AG09319 (cell line): ENCODE measurements at places on chromosomes 1 and 21.

GRCh38 chr1:170145770-170146676 is at the start of gene NTMT2:
Gene NTMT2 (plus strand): TSS chr1:170145959. CDS start chr1:170146108, 149 bp downstream.
- no peak for DNase-seq

DNA sequence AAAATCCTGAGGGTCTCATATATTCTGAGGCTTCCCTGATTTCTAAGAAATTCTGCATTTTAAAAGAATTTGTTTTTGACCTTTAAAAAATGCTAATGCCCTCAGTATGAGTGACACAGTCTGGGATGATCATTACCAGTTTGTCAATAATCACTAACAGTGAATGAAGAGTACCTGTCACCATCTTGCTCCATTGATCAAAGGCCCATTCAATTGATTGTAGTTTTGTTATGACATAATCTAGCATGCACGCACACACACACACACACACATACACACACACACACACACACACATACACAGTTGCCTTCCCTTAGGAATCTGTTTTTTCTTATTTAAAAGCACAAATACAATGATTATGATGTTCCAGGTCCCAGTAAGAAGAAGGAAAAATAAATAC is 250.4 kb downstream of the NFIA start:
- no peak for DNase-seq

GRCh38 chr1:209328196-209328595 is 255.3 kb upstream of the CAMK1G start:
- DNase-seq: no peak

- DNase-seq: no peak
Measured at GRCh38 chr1:31336687-31337467, 36.0 kb downstream of the FABP3 start.

- no peak for DNase-seq
Measured at GRCh38 chr1:101165532-101165931, 71.3 kb upstream of the S1PR1 start.

GRCh38 chr21:31879241-31879650 is 6.4 kb downstream of the HUNK start:
- no peak for DNase-seq

GRCh38 chr1:116357487-116357886 is 15.6 kb upstream of the ATP1A1 start:
- DNase-seq: no peak

- DNase-seq: no peak
Measured at GRCh38 chr1:116001739-116002487, 25.6 kb downstream of the SLC22A15 start.

DNA sequence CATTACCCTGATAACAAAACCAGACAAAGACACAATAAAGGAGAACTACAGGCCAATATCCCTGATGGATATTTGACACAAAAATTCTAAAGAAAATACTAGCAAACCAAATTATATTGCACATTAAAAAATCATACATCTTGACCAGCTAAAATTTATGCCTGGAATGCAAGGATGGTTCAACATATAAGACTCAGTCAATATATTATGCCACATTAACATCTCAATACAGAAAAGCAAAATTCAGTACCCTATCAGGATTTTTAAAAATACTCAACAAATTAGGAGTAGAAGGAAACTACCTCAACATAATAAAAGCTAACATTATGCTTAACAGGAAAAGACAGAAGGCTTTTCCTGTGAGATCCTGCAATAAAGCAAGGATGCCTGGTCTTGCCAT is 177.1 kb downstream of the MAGI3 start:
- DNase-seq: no peak

- no peak for DNase-seq
Measured at GRCh38 chr1:21520899-21521716, 11.9 kb downstream of the ALPL start.

GRCh38 chr1:171506525-171507304 is 21.4 kb downstream of the PRRC2C start:
- DNase-seq: no peak

GRCh38 chr1:220982686-220983085 is 103.4 kb downstream of the HLX start:
- DNase-seq: no peak

- peak; percentile 49 for DNase-seq
Measured at GRCh38 chr21:35989138-35989735, 71.1 kb downstream of the SETD4 start.

DNA sequence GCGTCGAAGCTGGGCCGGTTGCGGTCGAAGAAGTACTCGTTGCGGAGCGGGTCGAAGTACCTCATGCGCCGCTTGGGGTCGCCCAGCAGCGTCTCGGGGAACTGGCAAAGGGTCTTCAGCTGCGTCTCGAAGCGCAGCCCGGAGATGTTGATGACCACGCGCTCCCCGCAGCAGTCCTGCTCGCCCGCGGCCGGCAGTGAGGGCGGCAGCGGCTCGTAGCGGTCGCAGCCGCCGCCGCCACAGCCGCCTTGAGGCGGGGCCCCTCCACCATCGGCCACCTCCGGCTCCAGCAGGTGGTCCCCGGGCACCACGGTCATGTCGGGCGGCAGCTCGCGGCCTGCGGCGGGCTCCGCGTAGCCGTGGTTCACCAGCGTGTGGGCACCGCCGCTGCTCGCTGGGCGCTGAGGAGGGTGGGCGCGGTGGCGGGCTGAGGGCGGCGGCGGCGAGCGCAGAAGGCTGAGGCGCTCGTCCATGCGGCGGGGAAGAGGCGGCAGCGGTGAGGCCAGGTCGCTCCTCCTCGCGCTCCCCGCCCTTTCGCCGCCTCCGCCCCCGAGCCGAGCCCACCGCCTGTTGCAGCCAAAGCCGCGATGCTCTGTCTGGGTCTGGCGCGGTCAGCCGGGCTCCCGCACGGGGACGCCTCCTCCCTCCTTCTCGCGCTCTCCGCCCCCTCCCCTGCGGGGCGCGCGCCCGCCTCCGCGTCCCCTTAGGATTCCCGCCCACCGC is at the start of gene KCNA3:
KCNA3 (minus strand) TSS at position 604 of the 723 bp plus-strand sequence; CDS start at position 473, 131 bp downstream.
- DNase-seq: no peak

- DNase-seq: no peak
Measured at GRCh38 chr21:22352088-22352487, 1353.9 kb downstream of the NCAM2 start.

- DNase-seq: no peak
Measured at GRCh38 chr21:32304998-32305397, 6.3 kb downstream of the MRAP start.

- DNase-seq: no peak
Measured at GRCh38 chr1:64337475-64337874, 132.5 kb upstream of the CACHD1 start.

GRCh38 chr1:54460351-54460750 is 54.2 kb upstream of the SSBP3 start:
- DNase-seq: no peak

DNA sequence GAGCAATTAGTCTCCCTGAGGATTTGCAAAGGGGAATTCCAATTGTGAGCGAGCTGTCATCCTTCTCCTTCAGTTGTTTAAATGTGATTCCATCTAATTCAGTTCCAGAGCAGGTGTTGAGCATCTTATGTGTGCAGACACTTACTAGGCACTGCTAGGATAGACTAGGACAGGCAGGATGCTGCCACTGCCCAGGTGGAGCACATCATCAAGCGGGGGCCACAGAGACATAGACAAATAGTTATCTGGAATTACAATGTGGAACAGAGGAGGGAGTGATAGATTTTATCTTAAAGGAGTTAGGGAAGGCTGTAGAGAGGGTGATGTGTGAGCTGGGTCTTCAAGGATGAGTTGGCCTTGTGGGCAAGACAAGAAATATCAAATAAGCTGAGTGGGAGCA is 55.9 kb downstream of the CDC7 start:
- DNase-seq: no peak

- no peak for DNase-seq
Measured at GRCh38 chr1:160706526-160707235, 4.9 kb downstream of the CD48 start.

DNA sequence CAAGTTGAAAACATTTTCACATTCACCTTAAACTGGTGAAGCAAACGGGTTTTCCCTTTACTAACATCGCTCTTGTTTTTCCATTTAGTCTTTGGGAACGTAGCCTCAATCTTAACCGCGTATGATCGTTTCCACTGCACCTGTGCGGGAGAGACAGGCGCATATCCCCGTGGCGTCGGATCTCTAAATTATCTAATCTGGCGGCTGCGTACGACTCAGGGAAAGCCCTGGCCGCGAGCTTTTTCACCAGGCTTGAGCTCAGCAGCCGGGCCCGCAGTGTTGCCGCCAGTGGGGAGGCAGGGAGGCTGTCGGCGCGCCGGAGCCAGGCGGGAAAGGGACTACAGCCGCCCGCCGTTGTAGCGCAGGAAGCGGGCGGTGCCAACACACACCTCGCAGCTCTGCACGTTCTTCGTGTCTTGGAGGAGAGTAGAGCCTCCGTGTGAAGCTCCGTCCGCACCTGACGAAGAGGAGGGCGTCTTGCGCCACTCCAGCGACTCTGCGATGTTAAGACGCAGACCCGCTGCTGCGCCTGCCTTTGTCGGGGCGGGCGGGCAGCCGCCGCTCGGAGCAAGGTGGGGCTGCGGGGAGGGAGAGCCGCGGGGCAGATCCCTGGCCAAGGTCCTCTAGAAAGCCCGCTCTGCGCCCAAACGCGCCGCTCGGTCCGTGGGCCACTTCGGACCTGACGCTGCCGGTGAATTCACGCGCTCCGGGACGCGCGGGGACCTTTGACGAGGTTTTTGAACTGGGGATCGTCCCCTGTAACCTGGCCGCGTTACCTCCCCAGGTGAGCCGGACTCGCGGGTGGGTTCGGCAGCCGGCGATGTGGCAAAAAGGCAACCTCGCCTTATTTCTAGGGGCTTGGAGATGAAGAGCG is 18.5 kb upstream of the TBX15 start:
- no peak for DNase-seq

- DNase-seq: no peak
Measured at GRCh38 chr1:113434081-113434873, 44.0 kb downstream of the MAGI3 start.

DNA sequence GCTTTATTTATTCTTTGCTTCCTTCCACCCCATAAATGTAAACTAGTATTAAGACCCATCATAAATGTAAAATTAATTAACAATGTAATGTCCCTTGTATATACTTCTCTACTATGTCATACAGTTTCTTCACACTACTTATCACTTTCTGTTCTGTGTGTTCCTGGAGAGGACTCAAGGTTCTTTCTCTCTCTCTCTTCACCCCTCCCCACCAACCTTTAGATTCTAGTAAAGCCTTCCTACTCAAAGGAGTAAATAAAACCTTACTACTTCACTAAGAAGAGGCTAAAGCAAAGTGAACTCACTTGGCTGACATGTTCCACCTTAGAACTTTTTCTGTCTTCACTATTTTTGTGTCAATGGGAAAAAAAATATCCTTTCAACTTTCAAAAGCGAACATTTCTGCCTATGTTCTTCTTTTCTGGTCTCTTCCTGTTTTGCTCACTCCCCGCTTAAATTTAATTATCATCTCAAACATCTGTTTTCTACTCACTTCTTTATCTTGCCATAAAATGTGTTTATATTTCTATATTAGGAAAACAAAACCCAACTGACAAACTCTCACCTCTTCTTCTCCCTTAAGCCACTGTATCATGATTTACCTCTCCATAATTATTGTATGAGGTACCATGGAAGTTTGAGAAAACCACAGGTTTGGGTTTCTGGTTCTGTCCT is 260.3 kb downstream of the DPYD start:
- no peak for DNase-seq

- DNase-seq: no peak
Measured at GRCh38 chr1:204714194-204714860, 28.8 kb upstream of the LRRN2 start.

GRCh38 chr1:86365896-86366295 is 30.2 kb downstream of the ODF2L start:
- DNase-seq: no peak

- no peak for DNase-seq
Measured at GRCh38 chr1:33657833-33658232, 185.4 kb downstream of the ZSCAN20 start.

GRCh38 chr1:245645406-245645805 is 490.6 kb downstream of the KIF26B start:
- no peak for DNase-seq

DNA sequence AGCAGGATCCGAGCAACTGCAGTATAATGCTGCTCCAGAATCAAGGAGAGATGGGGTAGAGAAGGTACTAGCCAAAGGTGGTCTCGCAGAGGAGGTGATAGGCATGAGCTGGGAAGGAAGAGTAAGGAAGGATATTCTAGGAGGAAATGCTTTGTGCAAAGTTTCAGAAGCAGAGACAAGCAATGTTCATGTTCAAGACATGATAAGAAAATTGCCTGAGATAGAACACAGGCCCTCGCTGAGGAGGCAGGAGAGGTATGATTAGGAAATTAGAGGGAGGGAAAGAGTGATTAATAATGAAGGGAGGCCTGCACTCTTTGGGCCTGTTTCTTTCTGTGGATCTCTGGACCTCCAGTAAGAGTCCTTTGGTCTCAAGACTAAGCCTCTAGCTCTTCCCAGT is 12.9 kb upstream of the ETV3 start:
- DNase-seq: no peak

DNA sequence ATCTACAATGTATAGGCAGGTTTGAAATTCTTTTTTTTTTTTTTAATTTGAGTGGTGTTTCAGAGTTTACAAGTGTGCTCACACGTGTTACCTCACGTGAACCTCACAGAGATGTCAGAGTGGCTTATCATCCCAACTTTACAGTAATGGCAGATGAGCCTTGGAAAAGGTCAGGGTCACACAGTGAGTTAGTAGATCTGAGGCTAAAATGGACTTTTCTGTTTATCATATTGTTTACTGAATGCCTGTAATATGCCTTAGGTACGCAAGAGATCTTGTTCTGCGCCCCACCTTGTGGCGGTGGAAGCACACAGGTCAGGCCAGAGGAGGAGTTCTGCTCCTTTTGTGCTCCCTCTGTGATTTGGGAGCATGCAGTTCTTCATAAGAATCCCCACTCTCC is 80.0 kb downstream of the DYRK1A start:
- DNase-seq: no peak

GRCh38 chr21:43575473-43575844 is 83.8 kb downstream of the HSF2BP start:
- DNase-seq: no peak

DNA sequence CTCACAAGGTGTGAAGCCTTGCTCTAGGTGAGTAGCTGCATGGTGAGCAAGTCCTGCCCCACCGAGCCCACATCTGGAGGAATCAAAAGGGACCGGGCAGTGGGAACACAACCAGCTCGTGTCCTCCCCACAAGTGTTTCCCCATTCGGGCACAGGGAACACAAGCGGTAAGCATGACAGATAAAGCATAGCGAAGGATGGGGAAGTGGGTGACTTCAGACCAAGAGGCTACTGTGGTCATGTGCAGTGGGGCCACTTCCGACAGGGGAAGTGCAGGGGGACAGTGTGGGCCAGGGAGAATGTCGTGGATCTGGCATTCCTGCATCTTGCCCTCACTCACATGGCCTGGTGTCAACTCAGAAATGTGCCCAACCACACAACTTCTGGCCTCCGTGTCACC is 306.2 kb downstream of the FAM72C start:
- DNase-seq: no peak

GRCh38 chr1:37574834-37575480 is 18.2 kb downstream of the DNALI1 start:
- DNase-seq: peak; percentile 60
